ENCODE measurements at places on chromosomes 6 and 20. TPM values are rescaled to one million over a fixed set of nuclear protein-coding genes. Genes with fewer than 3 reads are reported as not detected.

DNA sequence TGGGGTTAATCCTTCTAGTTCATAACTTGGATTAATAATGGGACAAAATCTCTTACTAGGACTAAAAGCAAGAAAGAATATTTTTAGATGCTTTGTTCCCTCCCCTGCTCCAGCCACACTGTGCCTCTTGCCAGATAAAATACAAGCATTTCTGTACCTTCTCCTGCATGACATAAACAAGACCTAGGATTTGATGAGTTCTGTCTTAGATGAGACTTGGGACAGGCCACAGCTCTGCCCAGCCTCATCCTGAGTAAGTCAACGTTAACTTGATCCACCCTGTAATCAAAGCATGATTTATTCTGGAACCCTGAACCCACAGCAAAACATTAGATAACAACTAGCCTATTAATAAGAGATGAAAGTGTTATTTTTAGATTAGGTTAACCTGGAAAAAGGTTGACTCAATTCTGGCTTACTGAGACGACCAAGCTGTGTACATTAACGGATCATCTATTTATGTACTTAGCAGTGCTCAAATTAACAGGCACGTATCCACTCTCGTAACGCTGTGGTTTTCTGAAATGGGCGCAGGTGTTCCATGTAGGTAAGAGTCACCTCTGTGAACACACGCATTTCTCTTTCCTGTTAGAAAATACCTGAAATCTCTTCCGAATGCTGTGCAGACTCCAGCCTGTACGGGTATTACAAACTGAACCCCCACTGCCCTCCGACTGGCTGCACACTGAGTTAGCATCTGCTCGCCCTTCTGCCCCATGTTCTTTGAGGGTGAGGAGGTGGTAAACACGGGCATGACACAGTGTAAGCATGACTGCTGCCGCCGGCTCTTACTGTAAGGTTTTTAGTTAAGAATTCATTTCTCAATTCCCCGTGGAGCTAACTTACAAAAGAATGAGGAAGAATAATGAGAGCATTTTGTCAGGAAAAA lies 132.1 kb upstream of the FOXQ1 start:
- DNase-seq, result no peak

DNA sequence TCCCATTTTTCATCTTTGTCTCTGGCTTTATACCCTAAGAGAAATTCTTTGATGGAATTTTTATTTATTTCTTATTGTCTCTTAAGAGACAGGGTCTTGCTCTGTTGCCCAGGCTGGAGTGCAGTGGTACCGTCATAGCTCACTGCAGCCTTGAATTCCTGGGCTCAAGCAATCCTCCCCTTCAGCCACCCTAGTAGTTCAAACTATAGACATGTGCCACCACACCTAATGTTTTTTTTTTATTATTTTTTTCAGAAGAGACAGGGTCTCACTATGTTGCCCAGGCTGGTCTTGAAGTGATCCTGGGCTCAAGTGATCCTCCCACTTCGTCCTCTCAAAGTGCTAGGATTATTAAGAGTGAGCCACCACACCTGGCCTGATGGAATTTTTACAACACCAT lies 40.5 kb downstream of the FKBP5 start:
- DNase-seq, result no peak

ADRM1 gene
- total RNA-seq, result 82.3 TPM

DNA sequence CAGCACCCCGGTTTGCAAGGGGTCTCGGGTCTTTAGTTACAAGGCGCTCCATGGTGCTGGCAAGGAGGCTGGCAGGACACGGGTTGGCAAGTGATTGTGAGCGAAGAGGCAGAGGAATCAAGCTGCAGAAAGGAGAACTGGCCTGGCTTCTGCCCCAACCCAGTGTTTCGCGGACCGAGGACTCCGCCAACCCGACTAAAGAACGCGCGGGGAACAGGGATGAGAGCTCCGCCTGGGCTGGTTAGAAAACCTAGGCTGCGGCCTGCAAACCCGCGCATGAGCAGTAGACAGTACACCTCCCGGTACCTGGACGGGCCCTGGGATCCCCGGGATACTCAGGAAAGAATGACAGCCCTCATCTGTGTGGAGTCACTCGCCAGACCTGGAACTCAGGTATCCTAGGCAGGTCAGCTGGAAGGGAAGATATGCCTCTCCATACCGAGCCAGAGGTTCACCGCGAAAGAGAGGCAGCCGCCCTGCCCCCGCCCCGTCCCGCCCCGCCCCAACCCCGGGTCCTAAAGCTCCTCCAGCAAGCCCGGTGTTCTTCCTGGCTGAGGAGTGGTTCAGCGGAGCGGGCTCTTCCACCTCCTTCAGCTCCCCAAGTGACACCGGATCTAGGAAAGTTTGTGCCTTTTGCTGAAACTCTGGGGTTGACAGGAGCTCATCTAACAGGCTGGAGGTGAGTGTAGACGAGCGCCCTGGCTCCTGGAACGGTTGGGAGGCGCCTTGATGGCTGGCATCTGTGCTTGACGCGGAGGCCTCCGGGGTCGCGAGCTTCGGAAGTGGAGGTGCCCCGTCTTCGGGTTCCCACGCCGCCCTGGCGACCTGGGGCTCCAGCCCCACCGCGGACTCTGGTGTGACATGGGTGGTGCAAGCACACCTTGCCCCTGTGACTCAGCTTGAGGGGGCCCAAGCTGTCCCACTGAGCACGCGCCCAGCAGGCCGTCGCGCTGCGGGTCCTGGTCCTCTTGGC lies 1847.3 kb upstream of the DEFB115 start:
- DNase-seq, result no peak

GRCh38 chr6:105896052-105896820 lies 189.9 kb upstream of the PRDM1 start:
- no peak for DNase-seq

- no peak for DNase-seq
Observed at GRCh38 chr6:139508576-139508975, 134.1 kb upstream of the CITED2 start.

GRCh38 chr20:62845416-62846160 lies 16.0 kb downstream of the TCFL5 start:
- no peak for DNase-seq

DNA sequence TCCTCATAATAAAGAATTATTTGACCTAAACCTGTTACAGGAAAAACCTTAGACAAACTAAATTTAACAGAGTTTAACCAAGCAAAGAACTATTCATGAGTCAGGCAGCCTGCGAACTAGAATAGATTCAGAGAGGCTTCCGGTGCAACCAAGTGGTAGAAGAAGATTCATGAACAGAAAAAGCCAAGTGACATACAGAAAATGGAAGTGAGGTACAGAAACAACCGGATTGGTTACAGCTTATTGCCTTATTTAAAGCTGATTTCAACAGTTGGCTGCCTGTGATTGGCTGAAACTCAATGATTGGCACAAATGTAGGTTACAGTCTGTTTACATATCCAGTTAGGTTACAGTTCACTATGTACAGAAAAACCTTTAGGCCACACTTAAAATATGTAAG lies 10.1 kb downstream of the PPP1R3G start:
- DNase-seq, result no peak

BPHL gene
- 11.2 TPM for total RNA-seq

DNA sequence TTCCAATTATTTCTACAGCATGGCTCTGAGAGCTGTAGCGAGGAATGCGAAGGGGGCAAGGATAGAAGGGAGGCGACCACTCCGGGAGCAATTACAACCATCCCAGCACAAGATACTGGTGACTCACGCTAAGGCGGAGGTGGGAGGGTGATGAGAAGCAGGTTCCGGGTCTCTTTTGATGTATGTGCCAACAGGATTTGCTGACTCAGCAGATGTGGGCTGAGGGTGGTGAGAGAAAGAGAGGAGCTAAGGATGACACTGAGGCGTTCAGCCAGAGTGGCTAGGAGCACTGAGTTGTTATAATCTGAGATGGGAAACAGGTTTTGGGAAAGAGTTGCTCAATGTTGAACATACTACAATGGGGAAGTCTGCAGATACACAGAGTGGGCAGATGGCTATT lies 9.3 kb upstream of the TXNDC5 start:
- no peak for DNase-seq

LST1 gene
- total RNA-seq, result 253 TPM

DNA sequence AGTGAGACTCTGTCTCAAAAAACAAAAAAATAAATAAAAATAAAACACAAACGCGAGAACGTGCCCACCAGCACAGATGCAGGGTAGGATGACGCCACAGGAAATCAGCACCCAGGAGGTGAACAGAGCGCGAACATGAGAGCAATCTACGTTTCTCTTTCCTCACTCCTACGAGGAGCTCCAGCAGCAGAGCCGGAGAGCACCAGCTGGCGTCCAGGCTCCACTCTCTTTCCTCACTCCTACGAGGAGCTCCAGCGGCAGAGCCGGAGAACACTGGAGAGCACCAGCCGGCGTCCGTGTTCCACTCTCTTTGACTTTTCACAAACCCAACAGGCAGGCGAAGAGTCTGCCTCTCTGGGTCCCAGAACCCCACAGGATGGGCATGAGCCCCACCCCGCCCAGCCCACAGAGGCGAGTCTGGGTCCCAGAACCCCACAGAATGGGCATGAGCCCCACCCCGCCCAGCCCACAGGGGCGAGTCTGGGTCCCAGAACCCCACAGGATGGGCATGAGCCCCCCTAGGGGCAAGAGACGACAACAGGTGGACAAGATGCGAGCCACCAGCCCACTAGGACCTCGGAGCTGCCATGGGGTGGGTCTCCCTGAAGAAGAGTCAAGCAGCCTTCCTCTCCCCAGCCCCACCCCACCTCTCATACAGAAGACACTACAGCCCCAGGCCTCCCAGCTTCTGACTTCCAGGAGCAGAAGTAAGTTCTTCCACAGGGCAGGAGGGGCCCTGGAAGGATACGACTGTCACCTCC lies 20.2 kb downstream of the ZBTB46 start:
- DNase-seq, result no peak

ARID1B gene
- 202 TPM for total RNA-seq

DNA sequence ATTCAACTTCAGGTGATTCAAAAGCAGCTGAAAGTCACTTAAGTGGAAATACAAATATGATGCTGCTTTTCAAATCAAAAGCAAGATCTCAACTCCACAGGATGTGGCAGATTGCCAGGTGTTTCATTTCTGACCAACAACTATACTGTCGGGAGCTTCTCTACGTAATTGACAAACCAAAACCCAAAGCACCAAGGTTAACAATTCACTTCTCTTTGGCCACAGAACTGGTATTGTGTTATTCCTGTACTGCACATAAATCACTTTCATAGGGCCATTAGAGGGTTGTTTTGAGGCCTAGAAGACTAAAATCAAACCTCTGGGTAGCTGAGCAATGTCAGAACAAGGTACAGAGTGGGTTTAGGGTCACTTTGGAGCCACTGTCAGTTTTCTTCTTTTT lies 169.7 kb downstream of the HAO1 start:
- no peak for DNase-seq

GRCh38 chr20:17873410-17874270 lies 95.0 kb downstream of the SNX5 start:
- DNase-seq, result peak; percentile 79

PRPH2 gene
- 1.7 TPM for total RNA-seq

- DNase-seq, result no peak
Observed at GRCh38 chr20:10217721-10218410, 764 bp upstream of the SNAP25 start.

- no peak for DNase-seq
Observed at GRCh38 chr6:169720207-169720855, 4.0 kb downstream of the PHF10 start.

Measured in spleen (tissue), 13 donors.